Adrenal gland (tissue), 19 donors: ENCODE measurements at places on chromosomes 12 and 14. TPM values are rescaled to one million over a fixed set of nuclear protein-coding genes. Genes with fewer than 3 reads are reported as not detected.
A peak's percentile ranks its signal among the peaks of the same experiment; 100 is the strongest.

- H3K27me3 ChIP-seq: no peaks in the 10 kb centered on the region
- H3K36me3 ChIP-seq: no peaks in the 10 kb centered on the region
- no peak overlapping the region for H3K27ac ChIP-seq
- H3K4me1 ChIP-seq: no peaks in the 10 kb centered on the region
These were observed 41.7 kb downstream of the RASSF9 start for GRCh38 chr12:85794531-85794930.

DNA sequence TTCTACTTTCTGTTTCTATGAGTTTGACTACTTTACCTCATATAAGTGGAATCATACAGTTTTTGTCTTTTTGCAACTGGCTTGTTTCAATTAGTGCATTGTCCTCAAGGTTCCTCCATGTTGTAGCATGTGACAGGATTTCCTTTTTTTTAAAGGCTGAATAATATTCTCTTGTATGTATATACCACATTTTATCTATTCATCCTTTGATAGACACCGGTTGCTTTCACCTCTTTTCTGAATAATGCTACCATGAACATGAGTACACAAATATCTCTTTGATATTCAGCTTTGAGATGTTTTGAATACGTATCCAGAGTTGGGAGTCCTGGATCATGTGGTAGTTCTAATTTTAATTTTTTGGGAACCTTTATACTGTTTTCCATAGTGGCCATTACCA lies 65.4 kb downstream of the SPATS2 start:
- H3K4me1 ChIP-seq: no peaks in the 10 kb centered on the region
- H3K4me3 ChIP-seq: no peak overlapping the region
- no peak for DNase-seq

GRCh38 chr12:26810330-26810729 lies 22.7 kb downstream of the ITPR2 start:
- peak overlapping the region; percentile 30 for H3K27ac ChIP-seq
- no peaks in the 10 kb centered on the region for H3K27me3 ChIP-seq
- no peaks in the 10 kb centered on the region for H3K36me3 ChIP-seq
- H3K4me1 ChIP-seq: peaks cover 23% of the 10 kb centered on the region

DNA sequence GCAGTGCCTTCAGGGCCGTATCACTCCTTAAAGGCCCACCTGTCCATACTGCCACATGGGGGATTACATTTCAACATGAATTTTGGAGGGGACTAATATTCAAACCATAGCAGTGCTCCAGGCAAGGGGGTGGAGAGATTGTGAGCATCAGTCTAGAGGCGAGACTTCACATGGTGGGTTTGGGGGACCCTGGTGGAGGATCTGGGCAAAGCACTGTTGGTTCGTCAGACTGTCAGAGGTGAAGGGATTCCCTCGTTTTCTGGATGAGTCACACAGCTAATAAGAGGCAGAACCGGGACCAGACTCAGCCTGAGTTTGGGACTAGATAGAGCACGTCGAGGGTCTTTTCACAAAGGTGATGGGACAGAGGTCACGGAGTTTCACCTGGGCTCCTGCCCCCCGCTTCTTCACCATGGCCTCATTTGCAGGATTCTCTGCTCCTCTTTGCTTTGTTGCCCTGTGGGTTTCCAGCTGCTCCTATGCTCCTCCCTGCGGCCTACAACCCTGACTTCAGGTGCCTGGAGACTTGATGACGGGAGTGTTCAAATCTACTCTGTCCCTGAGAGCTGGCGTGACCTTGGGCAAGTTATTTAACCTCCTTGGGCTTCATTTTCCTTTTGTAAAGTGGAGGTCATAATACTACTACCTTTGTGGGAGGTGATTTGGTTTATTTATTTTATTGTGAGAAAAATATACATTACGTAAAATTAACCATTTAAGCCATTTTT lies 41.5 kb downstream of the TEAD4 start:
- H3K4me1 ChIP-seq: no peaks in the 10 kb centered on the region
- no peak overlapping the region for H3K27ac ChIP-seq
- no peak for DNase-seq
- H3K36me3 ChIP-seq: no peaks in the 10 kb centered on the region
- H3K27me3 ChIP-seq: no peaks in the 10 kb centered on the region
- H3K4me3 ChIP-seq: no peak overlapping the region

- no peaks in the 10 kb centered on the region for H3K27me3 ChIP-seq
- H3K4me1 ChIP-seq: no peaks in the 10 kb centered on the region
- no peak for DNase-seq
- no peaks in the 10 kb centered on the region for H3K36me3 ChIP-seq
These were observed 44.4 kb upstream of the ALG10 start for GRCh38 chr12:33977887-33978286.

- no peaks in the 10 kb centered on the region for H3K4me1 ChIP-seq
- H3K4me3 ChIP-seq: no peak overlapping the region
- no peaks in the 10 kb centered on the region for H3K36me3 ChIP-seq
- H3K27me3 ChIP-seq: no peaks in the 10 kb centered on the region
These were observed 125.0 kb upstream of the HMGA2 start for GRCh38 chr12:65699251-65699650.

DNA sequence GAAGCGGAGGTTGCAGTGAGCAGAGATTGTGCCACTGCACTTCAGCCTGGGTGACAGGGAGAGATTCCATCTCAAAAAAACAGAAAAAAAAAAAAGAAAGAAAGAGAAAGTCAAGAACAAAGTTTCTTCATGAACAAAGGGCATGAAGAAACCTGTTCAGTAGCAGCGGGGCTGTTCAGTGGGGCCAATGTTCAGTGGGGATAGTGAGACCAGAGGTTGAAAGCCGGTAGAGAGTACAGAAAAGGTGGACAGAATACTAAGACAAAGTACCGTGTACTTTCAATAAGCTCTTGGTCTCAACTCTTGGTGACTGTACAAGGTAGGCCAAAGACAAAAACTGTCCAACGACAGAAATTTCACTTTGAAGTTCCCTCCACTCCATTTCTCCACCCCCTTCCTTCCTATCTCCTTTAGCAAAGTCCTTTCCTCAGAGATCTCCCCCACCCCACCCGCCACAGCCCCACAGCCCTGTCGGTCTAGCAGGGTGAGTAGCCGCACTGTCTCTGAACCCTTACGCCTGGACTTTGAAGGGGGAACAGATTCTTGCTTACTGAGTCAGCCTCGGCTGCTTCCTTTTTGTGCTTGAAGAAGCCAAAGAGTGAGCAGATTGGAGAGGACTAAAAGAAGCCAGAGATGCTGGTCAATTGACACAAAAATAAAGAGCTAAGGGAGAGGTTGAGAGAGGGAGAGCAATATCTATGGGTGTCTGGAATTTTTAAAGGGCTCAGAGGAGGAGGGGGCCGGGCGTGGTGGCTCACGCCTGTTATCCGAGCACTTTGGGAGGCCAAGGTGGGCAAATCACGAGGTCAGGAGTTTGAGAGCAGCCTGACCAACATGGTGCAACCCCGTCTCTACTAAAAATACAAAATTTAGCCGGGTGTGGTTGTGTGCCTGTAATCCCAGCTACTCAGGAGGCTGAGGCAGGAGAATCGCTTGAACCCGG lies 44.2 kb upstream of the FOS start:
- H3K36me3 ChIP-seq: no peaks in the 10 kb centered on the region
- peaks cover 15% of the 10 kb centered on the region for H3K4me1 ChIP-seq
- DNase-seq: peak; percentile 62
- no peaks in the 10 kb centered on the region for H3K27me3 ChIP-seq
- H3K27ac ChIP-seq: no peak overlapping the region
- H3K4me3 ChIP-seq: no peak overlapping the region

DNA sequence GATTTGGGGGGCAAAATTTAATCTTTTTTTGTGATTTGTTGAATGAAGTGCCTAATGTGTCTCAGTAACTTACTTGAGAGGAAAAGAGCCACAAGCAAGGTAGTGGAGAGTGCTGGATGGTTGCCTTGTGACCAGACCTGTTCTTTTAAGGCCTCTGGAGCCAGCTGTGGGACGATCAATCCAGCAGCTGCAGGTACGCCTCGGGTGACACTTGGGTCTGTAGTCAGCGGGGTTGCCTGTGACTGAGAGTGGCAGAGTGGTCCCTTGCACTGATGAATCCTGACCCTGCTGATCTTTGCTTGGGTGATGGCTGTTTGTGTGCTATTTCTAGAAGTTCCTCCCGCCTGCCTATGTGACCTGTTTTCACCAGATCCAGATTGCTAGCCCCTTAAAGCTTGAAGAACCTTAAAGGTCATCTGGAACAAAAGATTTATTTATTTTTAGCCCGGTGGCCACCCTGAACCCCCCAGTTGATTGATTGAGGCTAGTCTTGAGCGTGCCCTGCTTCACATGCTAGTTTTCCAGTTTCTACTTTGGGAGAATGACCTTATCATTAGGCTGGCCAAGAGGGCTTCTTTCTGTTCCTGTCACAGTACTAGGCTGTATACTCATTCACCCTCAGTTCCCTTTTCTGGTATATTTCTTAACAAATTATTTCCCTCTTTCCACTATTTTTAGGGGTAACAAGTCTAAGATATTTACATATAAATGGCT lies 23.2 kb downstream of the PRKCH start:
- H3K4me1 ChIP-seq: no peaks in the 10 kb centered on the region
- H3K27me3 ChIP-seq: no peaks in the 10 kb centered on the region
- DNase-seq: no peak
- H3K27ac ChIP-seq: peak overlapping the region; percentile 91
- no peak overlapping the region for H3K4me3 ChIP-seq
- H3K36me3 ChIP-seq: no peaks in the 10 kb centered on the region

- H3K4me1 ChIP-seq: peaks cover 23% of the 10 kb centered on the region
- H3K27ac ChIP-seq: peak overlapping the region; percentile 79
- H3K4me3 ChIP-seq: peak overlapping the region; percentile 83
- H3K36me3 ChIP-seq: no peaks in the 10 kb centered on the region
- peak; percentile 23 for DNase-seq
These were observed 704 bp downstream of the ATP2B1 start for GRCh38 chr12:89707703-89708564.

GRCh38 chr12:22799503-22799902 lies 174.5 kb downstream of the ETNK1 start:
- no peak overlapping the region for H3K27ac ChIP-seq
- H3K4me3 ChIP-seq: no peak overlapping the region
- H3K4me1 ChIP-seq: no peaks in the 10 kb centered on the region
- H3K27me3 ChIP-seq: no peaks in the 10 kb centered on the region
- DNase-seq: no peak

- H3K27ac ChIP-seq: peak overlapping the region; percentile 19
- no peaks in the 10 kb centered on the region for H3K27me3 ChIP-seq
- no peak for DNase-seq
- H3K36me3 ChIP-seq: no peaks in the 10 kb centered on the region
- no peak overlapping the region for H3K4me3 ChIP-seq
- H3K4me1 ChIP-seq: peaks cover 35% of the 10 kb centered on the region
These were observed 15.1 kb downstream of the CD9 start for GRCh38 chr12:6215120-6215807.

- H3K27ac ChIP-seq: no peak overlapping the region
- no peaks in the 10 kb centered on the region for H3K27me3 ChIP-seq
- H3K4me1 ChIP-seq: no peaks in the 10 kb centered on the region
These were observed 44.6 kb upstream of the FZD10 start for GRCh38 chr12:130117701-130118100.

- no peaks in the 10 kb centered on the region for H3K27me3 ChIP-seq
- H3K27ac ChIP-seq: peak overlapping the region; percentile 3
- H3K4me3 ChIP-seq: no peak overlapping the region
These were observed 16.3 kb downstream of the DYNC1H1 start for GRCh38 chr14:101980700-101981099.

DNA sequence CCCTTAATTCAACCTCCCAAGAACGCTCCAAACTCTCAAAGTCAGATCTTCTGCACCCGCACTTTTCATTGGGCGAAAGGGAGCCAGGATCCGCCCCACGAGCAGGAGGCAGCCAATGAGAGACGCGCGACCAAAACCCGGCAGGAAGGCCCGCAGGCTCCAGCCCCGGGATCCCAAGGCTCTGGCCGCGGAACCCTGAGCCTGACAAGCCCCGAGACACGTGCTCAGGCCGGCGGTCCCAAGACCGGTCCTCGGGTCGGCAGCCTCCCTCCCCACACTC lies 438 bp downstream of the DDX54 start:
- DNase-seq: peak; percentile 87
- no peaks in the 10 kb centered on the region for H3K36me3 ChIP-seq
- no peaks in the 10 kb centered on the region for H3K27me3 ChIP-seq

GRCh38 chr14:21268617-21269251 lies 508 bp downstream of the HNRNPC start:
- H3K36me3 ChIP-seq: peaks cover 16% of the 10 kb centered on the region
- H3K4me3 ChIP-seq: peak overlapping the region; percentile 80
- DNase-seq: peak; percentile 65
- H3K27me3 ChIP-seq: no peaks in the 10 kb centered on the region
- H3K27ac ChIP-seq: peak overlapping the region; percentile 94

DNA sequence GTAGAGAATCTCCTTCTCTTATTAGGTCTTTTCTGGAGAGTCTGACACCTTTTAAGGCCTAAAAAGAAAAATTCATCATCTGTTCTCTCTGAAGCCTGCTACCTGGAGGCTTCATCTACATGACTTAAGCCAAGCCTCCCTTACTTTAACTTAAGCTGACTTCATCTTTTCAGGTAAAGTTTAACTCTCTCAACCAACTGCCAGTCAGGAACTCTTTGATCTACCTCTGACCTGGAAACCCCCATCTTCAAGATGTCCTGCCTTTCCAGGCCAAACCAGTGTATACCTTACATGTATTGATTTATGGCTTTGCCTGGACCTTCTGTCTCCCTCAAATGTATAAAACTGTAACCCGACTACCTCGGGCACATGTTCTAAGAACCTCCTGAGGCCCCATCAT lies 17.5 kb downstream of the GSTZ1 start:
- H3K27me3 ChIP-seq: no peaks in the 10 kb centered on the region
- H3K36me3 ChIP-seq: peaks cover 16% of the 10 kb centered on the region
- H3K4me3 ChIP-seq: no peak overlapping the region
- H3K27ac ChIP-seq: no peak overlapping the region
- no peaks in the 10 kb centered on the region for H3K4me1 ChIP-seq

DNA sequence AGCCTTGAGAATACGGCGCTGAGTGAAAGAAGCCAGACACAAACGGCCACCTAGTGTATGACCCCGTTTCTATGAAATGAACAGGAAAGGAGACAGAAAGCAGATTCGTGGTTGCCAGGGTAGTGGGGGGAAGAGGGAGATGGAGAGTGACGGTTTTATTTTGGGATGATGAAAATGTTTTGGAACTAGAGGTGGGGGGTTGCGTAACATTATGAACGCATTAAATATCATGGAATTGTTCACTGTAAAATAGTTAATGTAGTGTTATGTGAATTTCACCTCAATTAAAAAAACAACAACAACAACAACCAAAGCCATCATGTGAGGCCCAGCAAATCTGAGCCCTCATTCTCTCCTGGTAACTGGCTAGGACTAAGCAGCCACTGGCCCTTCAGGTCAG lies 3.3 kb upstream of the PIWIL1 start:
- H3K4me3 ChIP-seq: no peak overlapping the region
- no peak for DNase-seq
- H3K4me1 ChIP-seq: no peaks in the 10 kb centered on the region
- H3K36me3 ChIP-seq: no peaks in the 10 kb centered on the region
- H3K27ac ChIP-seq: no peak overlapping the region

- H3K27me3 ChIP-seq: no peaks in the 10 kb centered on the region
- DNase-seq: no peak
- H3K4me1 ChIP-seq: no peaks in the 10 kb centered on the region
- no peaks in the 10 kb centered on the region for H3K36me3 ChIP-seq
These were observed 52.4 kb downstream of the LMNTD1 start for GRCh38 chr12:25500651-25501050.

Gene MARCHF9
- polyA plus RNA-seq: 44.0 TPM

Gene KRT77
- polyA plus RNA-seq: not detected

Gene GXYLT1
- polyA plus RNA-seq: 2.8 TPM

Gene PCK2
- polyA plus RNA-seq: 7.9 TPM

Gene SPX
- polyA plus RNA-seq: 0.48 TPM

Gene LAG3
- 0.29 TPM for polyA plus RNA-seq

Gene RFLNA
- polyA plus RNA-seq: 0.38 TPM

Gene RBP5
- polyA plus RNA-seq: 15.0 TPM

Gene CCDC175
- polyA plus RNA-seq: not detected

Gene HAL
- 0.16 TPM for polyA plus RNA-seq

Gene SLC7A7
- 10.1 TPM for polyA plus RNA-seq

Gene SVOP
- polyA plus RNA-seq: 0.97 TPM

Gene LHX5
- polyA plus RNA-seq: not detected

Gene SERPINA12
- polyA plus RNA-seq: not detected
